ENCODE measurements at places on chromosomes 3 and 15.

- no peak for DNase-seq
Observed at GRCh38 chr3:126509597-126510307, 7.8 kb downstream of the UROC1 start.

DNA sequence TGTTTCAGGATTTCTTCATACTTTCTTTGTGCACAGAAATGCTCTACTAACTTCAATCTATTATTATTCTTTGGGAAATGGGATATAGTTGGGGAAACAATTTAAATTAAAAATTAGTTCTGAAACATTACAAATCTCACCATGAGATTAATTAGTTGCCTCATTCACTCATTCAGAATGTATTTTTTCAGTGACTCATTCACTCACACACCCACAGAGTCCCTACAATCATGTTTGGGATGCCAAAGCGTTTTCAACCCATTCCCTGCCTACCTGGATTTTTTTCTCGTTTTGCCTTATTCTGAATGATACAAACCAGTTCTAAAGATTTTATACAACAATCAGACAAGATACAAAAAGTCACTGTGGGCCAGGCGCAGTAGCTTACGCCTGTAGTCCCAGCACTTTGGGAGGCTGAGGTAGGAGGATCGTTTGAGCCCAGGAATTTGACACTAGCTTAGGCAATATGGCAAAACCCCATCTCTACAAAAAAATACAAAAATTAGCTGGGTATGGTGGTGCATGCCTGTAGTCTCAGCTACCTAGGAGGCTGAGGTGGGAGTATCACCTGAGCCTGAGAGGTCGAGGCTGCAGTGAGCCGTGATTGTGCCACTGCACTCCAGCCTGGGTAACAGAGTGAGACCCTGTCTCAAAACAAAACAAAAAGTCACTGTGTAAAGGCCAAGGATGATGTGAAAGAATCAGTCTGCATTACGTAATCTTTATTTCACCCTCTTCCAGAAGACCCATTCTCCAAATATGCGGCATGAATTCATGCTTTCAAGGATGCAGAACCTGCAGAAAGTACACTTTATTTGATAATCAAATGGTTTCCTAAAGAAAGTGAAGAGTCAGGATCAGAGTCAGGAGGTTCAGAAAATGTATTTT, 34.8 kb upstream of the ARHGEF3 start:
- DNase-seq = no peak

- DNase-seq = no peak
Observed at GRCh38 chr3:45690336-45691035, 1.3 kb downstream of the SACM1L start.

DNA sequence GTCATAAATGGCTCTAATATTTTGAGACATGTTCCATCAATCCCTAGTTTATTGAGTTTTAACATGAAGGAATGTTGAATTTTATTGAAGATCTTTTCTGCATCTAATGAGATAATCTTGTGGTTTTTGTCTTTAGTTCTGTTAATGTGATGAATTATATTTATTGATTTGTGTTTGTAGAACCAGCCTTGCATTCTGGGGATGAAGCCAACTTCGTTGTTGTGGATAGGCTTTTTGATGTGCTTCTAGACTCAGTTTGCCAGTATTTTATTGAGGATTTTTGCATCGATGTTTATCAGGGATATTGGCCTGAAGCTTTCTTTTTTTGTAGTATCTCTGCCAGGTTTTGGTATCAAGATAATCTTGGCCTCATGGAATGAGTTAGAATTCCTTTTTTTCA, 72.0 kb upstream of the CD96 start:
- DNase-seq = no peak

- no peak for DNase-seq
Observed at GRCh38 chr3:5634411-5634810, 446.9 kb downstream of the EDEM1 start.

- DNase-seq = no peak
Observed at GRCh38 chr15:93298901-93299300, 209.9 kb upstream of the RGMA start.

- no peak for DNase-seq
Observed at GRCh38 chr3:12449889-12450682, 34.2 kb upstream of the TSEN2 start.

DNA sequence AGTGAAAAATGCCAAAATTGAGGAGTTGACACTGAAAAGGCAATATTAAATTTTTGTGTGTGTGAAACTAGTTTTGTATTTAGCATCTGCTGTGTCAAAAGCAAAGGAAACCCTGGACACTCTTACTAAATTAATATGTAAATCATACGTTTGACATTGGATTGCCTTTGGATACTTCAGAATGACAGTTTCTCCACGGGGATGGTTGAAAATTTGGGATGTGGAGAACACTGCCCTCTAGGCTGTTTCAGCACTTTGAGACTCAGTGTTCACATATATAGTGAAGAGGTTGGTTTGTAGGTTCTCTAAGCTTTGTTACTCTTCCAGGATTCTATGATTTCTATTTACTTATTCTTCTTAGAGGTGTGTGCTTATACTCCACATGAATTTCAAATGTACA, 3.0 kb downstream of the ROBO2 start:
- peak; percentile 27 for DNase-seq

DNA sequence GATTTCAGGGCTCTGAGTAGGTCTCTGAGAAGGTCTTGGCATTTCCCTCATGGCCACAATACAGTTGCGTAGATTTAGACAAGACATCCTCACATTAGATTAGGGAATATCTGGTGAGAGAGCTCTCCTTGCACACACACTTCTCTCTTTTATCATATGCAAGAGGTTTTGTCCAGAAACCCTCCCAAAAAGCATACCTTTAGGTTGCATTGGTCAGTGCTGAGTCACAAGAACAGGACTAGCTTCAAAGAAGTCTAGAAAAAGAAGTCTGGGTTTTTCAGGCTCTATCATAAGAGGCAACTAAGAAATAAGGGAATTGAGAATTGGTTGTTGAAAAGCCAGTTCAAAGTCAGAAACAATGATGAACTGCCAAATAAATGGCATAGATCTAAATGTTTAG, 40.1 kb upstream of the MITF start:
- no peak for DNase-seq

- DNase-seq = no peak
Observed at GRCh38 chr3:108505811-108506210, 4.6 kb downstream of the MYH15 start.

GRCh38 chr15:66909381-66909890, 156.0 kb upstream of the SMAD3 start:
- no peak for DNase-seq

DNA sequence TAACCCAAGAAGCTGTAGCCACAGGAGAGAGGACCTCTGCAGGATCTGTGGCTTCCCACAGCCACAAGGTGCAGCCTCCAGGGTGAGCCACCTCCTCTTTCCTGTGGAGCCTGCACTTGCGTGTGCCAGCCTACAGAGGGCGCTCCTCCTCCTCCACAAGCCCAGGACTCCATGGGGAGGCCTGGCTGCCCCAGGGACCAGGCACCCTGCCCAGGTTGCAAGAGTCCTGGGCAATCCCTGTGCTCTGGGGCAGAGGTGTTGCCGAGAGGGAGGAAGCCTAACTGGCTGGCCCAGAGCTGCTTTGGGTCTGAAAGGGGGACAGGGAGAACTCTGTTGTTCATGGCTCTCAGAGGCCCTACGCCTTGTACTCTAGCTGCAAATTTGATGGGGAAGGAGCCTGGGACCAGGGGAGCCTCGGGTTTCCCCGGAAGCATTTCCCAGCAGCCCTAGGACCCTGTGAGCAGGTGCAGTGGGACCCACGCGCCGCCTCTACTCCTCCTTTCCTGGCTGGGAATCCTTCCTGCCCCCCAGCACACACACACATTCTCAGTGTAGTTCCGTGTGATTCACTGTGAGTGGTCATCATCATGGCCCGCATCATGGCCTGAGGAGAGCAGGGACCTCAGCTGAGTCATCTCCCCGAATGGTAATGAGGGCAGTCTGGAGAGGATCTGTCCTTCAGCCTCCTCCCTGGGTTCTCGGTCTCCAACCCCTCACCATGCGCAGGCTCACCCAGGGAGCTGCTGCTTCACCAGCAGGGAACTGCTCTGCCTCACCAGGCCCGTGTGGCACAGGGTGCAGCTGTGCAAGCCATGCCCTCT, 24.3 kb downstream of the TBC1D21 start:
- no peak for DNase-seq

- DNase-seq = no peak
Observed at GRCh38 chr3:159416856-159417255, 571.8 kb upstream of the IL12A start.

GRCh38 chr15:98375513-98376340, 272.6 kb upstream of the IGF1R start:
- DNase-seq = peak; percentile 4

DNA sequence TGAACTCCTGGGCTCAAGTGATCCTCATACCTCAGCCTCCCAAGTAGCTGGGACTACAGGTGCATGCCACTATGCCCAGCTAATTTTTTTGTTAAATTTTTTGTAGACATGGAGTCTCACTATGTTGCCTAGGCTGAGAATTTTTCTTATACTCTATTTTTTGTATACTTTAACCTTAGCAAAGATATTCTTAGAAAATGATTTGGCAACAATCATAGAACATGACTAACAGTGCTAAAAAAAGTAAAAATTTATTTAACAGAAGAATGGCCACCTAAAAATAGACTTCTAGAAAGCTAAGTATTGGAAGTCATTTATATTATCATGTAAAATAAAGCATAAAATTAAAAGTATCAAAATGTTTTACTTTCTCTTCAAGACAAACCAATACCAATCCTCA, 322.3 kb downstream of the PLCL2 start:
- no peak for DNase-seq

DNA sequence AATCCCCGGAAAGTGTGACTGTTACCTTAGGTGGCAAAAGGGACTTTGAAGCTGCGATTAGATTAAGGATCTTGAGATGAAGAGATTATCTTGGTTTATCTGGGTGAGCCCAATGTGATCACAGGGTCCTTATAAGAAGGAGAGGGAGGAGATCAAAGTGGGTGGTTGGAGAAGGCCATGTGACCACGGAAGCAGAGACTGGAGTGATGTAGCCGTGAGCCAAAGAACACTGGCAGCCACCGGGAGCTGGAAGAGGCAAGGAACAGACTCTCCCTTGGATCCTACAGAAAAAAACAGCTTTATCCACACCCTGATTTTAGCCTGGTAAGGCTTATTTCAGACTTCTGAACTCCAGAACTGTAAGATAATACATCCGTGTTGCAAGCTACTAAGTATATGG, 29.9 kb downstream of the CRABP1 start:
- DNase-seq = no peak

DNA sequence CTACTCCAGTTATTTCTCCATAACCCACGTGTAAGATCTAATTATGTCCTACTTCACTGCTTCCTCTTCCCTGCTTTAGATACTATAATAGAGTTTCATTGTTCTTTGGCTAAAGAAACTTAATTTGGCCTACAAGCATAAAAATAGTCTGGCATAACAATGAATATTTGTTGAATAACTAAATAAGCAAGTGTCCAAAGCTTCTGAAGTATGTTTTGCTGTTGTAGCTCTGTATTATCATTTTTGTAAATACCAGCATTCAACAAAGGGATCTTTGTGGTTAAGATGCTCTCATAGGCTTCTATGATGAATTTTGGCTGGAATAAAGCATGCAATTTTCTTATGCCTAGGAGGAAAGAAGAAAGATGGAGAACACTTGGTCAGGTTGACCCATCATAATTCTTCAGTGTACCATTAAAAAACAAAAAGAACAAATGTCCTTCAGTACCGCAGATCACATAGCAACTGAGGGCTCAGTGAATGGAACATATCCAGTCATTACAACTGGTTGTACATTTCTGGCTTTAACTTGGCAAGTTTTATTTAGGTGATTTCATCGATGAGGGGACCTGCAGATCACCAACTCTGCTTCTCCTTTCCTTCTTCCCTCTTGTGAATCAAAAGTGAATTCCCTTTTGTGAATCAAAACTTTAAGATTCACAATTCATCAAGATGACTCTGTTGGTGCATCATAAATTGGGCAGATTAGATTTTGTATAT, 465.9 kb upstream of the TGFBR2 start:
- DNase-seq = no peak

DNA sequence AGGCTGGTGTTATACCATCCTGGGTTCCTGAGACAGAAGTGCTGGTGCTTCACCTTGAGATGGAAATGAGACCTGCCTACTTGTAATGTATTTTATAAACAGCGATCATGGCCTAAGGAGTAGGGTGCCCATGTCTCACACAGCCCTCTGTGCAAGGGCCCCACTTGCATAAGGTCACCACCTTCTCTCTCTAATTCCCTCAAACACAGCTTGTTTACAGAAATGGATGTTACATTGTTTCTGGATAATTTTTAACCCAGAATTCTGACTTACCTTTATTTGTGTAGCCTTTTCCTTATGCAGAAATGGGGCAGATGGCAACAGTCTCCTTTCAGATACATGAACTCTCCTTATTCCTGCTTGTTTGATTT, 95.1 kb upstream of the UMPS start:
- no peak for DNase-seq

GRCh38 chr3:161266731-161267150, 45.6 kb downstream of the NMD3 start:
- DNase-seq = no peak

DNA sequence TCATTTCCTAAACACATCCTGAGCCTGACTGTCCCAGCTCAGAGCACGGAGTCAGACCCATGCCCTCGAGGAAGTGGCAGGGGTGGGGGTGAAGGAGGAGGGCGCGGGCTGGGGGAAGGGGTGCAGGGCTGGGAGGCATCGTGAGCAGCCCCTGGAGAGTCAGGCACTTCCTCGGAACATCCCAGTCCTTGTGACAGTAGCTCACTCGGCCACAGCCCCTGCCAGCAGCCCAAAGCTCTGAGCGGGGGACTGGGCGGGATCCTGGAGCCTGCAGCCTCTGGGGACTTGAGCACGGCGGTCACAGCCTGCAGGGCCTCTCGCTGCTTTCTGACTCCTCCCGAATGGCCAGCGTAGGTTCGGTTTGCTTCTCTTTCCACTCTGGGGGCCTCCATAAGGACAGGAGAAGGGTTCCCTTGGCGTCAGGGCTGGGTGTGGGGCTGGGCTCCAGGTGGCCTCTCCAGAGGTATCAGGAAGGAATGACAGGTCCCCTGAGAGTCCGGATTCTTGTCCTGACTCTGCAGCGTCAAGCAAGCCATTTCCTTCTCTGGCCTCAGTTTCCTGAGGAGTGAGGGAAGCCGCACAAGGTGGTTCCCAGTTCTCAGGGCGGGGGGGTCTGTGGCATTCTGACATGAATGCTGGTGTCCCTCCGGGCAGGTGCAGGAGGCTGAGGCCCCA, 20.9 kb downstream of the PSTPIP1 start:
- DNase-seq = no peak

- DNase-seq = no peak
Observed at GRCh38 chr3:54510506-54510905, 388.2 kb downstream of the CACNA2D3 start.
